Amniotic epithelial cell (primary cell): ENCODE measurements at places on chromosomes 1 and 21.
A peak's percentile ranks its signal among the peaks of the same experiment; 100 is the strongest.

DNA sequence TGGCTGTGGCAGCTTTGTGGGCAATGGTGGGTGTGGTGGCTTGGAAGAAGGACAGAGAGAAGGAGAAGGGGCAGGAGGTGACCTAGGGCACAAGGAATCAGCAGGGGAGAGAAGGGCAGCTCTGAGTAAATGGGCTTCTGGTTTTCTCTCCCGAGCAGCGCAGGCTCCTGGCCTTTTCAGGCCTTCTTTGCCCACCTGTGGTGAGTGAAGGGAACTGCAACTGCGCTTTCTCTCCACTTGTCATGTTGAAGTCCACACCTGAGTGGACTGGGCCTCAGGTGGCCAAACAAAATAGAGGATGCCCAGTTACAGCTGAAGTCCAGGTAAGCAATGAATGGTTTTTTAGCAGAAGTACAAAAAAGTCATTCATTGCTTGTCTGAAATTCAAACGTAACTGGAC lies 29.4 kb upstream of the KCNA10 start:
- DNase-seq, result peak; percentile 10

GRCh38 chr1:97875996-97876395 lies 44.8 kb downstream of the DPYD start:
- DNase-seq, result peak; percentile 68

- DNase-seq, result no peak
These were observed 45.5 kb upstream of the CCDC27 start for GRCh38 chr1:3706651-3707297.

- no peak for DNase-seq
These were observed 8.7 kb upstream of the MFSD2A start for GRCh38 chr1:39946216-39946615.

DNA sequence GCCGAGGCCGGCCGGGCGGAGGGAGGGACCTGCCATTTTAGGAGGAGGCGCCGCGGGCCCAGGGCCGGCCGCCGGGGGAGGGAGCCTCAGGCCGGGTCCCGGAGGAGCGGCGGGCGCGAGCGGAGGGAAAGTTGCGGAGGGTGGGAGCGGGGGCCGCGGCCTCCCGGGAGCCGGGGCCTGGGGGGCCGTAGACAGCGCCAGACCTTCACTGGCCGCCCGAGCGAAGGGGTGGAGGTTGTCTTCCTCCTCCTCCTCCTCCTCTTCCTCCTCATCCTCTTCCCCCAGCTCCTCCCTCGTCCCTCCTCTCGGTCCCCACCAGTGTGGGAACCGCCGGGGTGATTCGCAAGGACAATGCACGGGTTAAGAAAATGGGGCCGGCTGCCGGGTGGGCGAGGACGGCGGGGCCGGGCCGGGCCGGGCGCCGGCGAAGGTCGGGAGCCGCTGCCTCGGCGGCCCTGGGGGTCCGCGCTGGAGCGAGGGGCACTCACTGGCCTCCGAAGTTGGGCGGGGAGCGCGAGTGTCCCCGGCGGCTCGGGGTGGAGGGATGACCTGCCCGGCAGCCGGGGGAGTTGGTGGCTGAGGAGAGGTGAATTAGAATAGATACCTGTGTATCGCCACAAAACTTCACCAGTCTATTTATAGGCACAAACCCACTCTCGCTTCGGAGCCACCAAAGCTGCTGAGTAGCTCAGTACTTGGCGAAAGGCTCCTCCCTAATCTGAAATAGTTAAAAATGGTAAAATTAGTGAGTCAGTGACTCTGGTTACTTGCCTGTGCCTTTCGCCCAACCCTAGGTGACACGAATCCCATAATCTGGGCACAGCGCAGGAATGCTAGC lies 1.3 kb downstream of the DYRK1A start:
- DNase-seq, result no peak

DNA sequence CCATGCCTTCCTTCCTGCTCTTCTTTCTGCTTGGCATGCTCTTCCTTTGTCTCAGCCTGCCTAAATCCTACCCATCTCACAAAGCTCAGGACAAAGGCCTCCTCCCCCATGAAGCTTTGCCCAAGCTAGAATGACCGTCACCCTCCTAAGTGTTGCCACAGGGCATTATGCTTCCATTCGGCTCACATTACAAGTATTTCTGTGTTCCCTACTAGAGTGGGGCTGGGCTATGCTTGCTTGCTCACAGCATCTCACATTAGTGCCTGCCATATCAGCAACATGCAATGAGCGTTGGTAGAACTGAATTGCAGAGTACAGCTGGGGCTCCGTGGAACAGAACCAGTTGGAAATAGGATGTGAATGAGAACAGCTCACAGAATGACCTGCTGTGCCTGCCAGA lies 82.8 kb downstream of the CD58 start:
- no peak for DNase-seq

GRCh38 chr1:58406301-58407071 lies 140.0 kb downstream of the OMA1 start:
- no peak for DNase-seq

- no peak for DNase-seq
These were observed 149.5 kb upstream of the HP1BP3 start for GRCh38 chr1:20936621-20937020.

- no peak for DNase-seq
These were observed 167.9 kb upstream of the C8B start for GRCh38 chr1:57133686-57134085.

GRCh38 chr1:198669023-198669698 lies 30.3 kb downstream of the PTPRC start:
- DNase-seq, result peak; percentile 95
